ENCODE measurements at places on chromosomes 16 and 17.

DNA sequence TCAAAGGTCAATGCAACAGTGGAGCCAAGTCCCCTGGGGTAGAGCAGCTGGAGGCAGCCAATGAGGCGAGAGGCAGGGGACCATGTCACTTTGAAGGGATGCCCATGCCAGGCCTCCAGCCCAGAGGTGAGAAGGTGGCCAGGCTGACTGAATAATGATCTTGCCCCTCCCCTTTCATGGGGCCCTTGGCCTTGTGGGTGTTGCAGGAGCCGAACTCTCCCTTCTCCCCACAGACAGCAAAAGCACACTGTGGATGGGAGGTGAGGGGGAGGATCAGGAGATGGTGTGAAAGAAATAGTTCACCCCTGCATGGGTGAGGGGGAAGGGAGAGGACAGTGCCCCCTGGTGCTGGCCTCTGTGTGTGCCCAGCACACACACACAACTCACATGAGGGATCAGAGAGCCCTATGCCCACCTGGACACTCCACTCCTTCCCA, 15.8 kb upstream of the TBX21 start:
- no peak for DNase-seq

- no peak for DNase-seq
Observed at GRCh38 chr17:21061158-21061835, 18.5 kb upstream of the USP22 start.

DNA sequence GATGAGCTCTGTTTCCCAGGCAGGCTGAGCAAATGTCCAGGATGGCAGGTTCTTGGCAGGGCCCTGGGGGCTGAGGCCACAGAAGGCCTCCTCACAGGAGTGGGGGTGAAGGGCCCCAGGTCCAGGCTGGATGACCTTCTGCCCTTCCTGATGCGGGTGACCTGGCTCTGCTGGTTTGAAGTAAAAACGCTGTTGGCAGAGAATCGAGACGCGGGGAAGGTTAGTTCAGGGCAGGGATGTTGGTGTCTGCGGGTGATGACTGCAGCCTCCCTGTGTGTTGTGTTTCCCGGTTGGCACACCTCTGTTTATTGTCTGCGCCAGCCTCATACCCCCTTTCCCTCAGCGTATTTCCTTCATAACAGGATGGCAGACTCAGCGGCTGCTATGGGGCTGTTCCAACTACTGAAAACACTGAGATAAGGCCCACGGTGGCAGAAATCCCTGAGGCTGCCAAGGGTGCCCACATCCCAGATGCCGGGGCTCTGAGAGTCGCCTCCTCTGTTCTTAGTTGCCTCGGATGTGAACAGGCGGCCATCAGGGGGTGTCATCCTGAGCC, 104.6 kb downstream of the METRNL start:
- DNase-seq: no peak

- DNase-seq: no peak
Observed at GRCh38 chr16:87687126-87687910, 78.5 kb downstream of the KLHDC4 start.

- DNase-seq: no peak
Observed at GRCh38 chr17:76553178-76553908, 13.5 kb downstream of the PRCD start.

DNA sequence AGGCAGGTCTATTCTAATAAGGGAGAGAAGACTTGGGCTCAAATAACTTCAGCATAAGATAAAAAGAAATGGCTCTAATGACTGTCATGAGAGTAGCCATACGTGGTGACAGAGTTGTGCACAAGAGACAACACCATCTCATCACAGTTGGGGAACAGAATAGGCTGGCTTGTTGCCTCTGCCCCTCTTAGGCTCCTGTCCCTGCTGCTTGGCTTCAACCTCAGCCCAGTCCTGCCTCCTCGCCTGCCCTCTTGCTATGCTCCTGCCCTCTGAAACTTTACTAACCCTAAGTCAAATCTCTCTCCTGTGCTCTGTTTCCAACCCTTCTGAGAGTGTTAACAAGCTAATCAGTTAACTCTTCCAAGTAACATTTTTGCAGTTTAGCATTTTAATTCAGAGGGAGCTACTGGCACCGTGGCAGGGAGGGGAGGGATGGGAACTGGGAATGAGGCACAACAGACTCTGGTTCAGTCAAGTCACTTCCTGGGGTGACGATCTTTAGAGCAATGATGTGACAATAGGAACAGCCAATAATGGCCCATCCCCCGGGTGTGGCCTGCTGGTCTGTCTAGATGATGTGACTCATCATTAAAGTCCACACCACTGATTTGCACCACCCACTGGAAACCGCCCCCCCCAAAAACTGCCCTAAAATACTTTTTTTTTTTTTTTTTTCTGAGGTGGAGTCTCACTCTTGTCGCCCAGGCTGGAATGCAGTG, 35.5 kb downstream of the DNAH17 start:
- DNase-seq: no peak
